Stomach (tissue), 19 donors: ENCODE measurements at places on chromosomes 5 and 9. TPM values are rescaled to one million over a fixed set of nuclear protein-coding genes. Genes with fewer than 3 reads are reported as not detected.

- no peaks in the 10 kb centered on the region for H3K27me3 ChIP-seq
- no peak for DNase-seq
- H3K4me3 ChIP-seq, result no peak overlapping the region
- H3K4me1 ChIP-seq, result no peaks in the 10 kb centered on the region
- peaks cover 10% of the 10 kb centered on the region for H3K36me3 ChIP-seq
- no peak overlapping the region for H3K27ac ChIP-seq
These were observed 45.9 kb downstream of the RANBP17 start for GRCh38 chr5:170907758-170908157.

DNA sequence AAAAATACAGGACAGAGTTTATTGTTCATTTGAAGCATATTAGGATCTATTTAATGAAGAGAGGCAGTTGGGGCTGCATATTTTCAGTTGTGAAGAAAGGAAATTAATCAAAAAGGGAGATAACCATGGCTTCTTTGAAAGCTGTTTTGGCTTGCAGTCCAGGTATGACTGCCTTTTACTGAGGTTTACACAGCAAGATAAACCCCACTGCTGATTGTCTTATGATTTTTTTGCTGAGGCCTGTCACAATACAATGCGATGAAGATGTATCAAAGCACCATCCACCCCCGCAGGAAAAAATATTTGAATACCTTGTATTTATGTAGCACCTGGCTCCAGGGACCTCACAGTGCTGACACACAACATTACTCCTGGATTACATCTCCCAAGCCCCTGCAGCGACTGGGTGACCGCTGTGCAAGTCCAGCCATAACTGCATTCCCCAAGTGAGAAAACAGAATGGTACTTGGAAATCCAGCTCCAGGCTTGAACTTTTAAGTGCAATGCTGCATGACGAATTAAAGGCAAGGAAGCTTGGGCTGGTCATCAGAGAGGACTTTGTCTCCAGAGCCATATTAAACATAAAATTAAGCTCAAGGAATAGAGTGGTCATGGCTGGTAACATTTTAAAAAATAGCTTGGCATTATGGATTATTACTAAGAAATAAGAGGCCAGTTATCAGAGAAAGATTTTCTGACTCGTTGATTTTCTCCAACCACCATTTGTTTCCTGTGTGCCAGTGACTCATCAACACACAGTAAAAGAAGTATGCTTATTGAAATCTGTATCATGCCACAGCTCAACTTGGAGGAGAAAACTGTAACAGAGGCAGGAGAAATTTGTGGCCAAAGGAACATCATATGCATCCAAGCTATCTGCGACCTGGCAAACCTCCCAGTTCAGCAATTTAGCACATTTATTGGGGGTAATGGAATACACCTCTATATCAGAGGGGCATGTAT is 374.2 kb downstream of the MAN2A1 start:
- no peak for DNase-seq
- H3K4me1 ChIP-seq, result no peaks in the 10 kb centered on the region
- H3K36me3 ChIP-seq, result no peaks in the 10 kb centered on the region
- no peak overlapping the region for H3K27ac ChIP-seq
- H3K4me3 ChIP-seq, result no peak overlapping the region
- no peaks in the 10 kb centered on the region for H3K27me3 ChIP-seq

DNA sequence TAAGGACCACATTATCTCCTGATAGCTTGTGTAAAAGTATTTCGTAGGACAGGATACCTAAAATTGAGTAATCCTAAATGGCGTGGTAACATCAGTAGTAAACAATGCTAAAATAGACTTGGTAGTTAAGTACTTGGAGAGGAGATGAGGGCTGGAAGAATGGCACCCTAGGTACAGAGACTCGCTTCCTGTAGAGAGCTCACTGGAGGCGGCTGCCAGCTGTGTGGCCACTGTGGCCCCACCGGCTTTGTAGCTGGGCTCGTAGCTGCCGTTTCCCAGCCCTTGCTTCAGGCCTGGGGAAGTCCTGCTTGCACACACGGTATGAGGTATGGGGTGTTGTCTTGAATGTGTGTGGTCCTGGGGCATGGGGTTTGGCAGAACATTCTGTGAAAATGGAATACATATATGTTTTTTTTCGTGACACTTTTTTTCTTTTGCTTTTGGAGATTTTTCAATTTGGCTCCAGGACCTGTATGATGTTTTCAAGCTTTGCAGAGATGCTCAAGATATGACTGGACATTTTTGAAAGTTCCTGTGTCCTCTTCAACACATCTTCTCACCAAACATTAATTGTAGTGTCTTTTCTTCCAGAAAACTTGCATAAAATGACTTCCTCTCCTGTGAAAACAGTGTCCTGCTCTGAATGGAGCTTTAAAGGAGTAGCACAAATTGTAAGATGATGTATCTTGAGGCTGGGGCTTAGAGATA is 58.0 kb downstream of the RCL1 start:
- no peak overlapping the region for H3K27ac ChIP-seq
- H3K27me3 ChIP-seq, result no peaks in the 10 kb centered on the region
- no peak overlapping the region for H3K4me3 ChIP-seq
- no peaks in the 10 kb centered on the region for H3K4me1 ChIP-seq
- no peak for DNase-seq

Gene CDC20B
- not detected for total RNA-seq

Gene PCDHA12
- 0.55 TPM for total RNA-seq
